ENCODE measurements at places on chromosomes 12 and 14. TPM values are rescaled to one million over a fixed set of nuclear protein-coding genes. Genes with fewer than 3 reads are reported as not detected.

CD163L1 gene
- total RNA-seq: 39.8 TPM

ASCL1 gene
- total RNA-seq: not detected

TPH2 gene
- not detected for total RNA-seq

C12orf42 gene
- not detected for total RNA-seq

ST8SIA1 gene
- total RNA-seq: 9.0 TPM

KCNA5 gene
- 84.7 TPM for total RNA-seq

GALNT8 gene
- total RNA-seq: 4.7 TPM

THTPA gene
- 13.7 TPM for total RNA-seq

RNASE4 gene
- total RNA-seq: 37.4 TPM

CISTR gene
- not detected for total RNA-seq

EXOC3L4 gene
- 0.68 TPM for total RNA-seq

FGF23 gene
- not detected for total RNA-seq

LTA4H gene
- total RNA-seq: 45.5 TPM

GAS2L3 gene
- 19.6 TPM for total RNA-seq

NPAS3 gene
- total RNA-seq: 0.71 TPM
